ENCODE measurements at places on chromosomes 1 and 21. TPM values are rescaled to one million over a fixed set of nuclear protein-coding genes. Genes with fewer than 3 reads are reported as not detected.
A peak's percentile ranks its signal among the peaks of the same experiment; 100 is the strongest.

MYOG gene
- total RNA-seq = not detected

CFH gene
- 101 TPM for total RNA-seq

ADCY10 gene
- total RNA-seq = 0.37 TPM

COL11A1 gene
- 0.21 TPM for total RNA-seq

- no peak for DNase-seq
Measured at GRCh38 chr1:112371775-112372174, 24.2 kb upstream of the CTTNBP2NL start.

- no peak for DNase-seq
Measured at GRCh38 chr1:19812875-19813642, 2.0 kb downstream of the RNF186 start.

GRCh38 chr1:166915941-166916340, 39.9 kb upstream of the TADA1 start:
- DNase-seq = no peak

DNA sequence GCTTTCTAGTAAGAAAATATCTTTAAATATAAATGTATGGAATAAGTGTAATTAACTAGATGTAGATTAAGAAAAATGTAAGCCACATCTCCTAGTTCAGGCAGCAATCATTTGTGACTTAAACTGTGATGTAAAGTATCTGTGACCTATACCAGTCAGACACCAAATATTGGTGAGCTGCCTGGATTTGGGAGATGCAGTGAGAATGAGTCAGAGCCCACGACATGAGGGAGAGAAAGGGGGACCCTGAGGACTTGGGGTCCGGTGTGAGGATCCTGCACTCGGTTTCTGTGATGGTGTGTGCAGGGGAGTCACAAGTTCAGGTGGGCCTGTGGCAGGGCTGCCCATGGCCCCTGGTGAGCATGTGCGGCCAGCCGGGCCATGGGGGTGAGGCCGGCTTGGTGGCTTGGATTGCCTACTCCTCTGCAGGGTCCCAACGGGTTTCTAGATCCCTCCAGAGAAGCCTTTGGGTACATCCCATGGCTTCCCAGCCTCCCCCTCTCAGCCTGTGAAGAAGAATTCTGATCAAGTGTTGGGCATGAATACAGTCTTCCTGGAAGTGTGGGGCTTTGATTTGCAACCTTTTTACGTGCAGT, 19.0 kb upstream of the ABCG1 start:
- no peak for DNase-seq

- DNase-seq = no peak
Measured at GRCh38 chr1:210230149-210230695, 2.4 kb upstream of the SERTAD4 start.

DNA sequence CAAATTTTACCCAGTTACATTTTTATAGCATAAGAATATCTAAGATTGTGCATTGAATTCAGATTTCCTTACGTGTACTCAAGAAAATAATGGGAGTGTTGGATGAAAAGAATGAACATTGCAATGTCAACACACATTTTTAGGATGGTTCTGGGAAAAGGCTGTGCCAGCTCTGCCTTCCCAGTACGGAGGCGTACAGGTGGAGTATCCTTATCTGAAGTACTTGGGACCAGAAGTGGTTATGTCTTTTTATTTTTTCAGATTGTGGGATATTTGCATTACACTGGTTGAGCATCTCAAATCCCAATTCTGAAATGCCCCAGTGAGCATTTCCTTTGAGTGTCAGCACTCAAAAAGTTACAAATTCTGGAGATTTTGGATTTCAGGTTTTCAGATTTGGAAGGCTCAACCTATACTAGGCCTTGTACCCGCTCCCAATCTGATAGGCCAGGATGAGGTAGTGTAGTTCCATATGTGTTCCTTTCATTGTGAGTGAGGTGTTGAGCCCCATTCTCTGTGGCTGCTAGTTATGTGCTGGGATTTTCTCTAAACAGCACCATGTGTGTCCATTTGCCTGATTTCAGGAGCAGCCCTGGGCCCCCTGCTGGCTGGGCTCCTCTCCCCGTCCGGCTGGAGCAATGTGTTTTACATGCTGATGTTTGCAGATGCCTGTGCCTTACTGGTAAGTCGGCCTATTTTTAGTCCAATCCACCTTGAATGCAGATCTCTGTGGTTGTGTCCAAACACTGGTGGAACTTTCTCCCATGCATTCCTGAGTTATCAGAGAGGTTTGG, 60.8 kb downstream of the SLC37A1 start:
- peak; percentile 57 for DNase-seq

GRCh38 chr1:61556631-61557030, 168.3 kb downstream of the TM2D1 start:
- no peak for DNase-seq

- no peak for DNase-seq
Measured at GRCh38 chr1:160251687-160252526, 10.4 kb downstream of the DCAF8 start.

All from left lung (tissue), 14 donors.